ENCODE measurements at places on chromosomes 2 and 18. TPM values are rescaled to one million over a fixed set of nuclear protein-coding genes. Genes with fewer than 3 reads are reported as not detected.

Gene NT5DC4
- total RNA-seq = not detected

Gene ANKRD30BL
- 0.55 TPM for total RNA-seq

Gene DNAH6
- total RNA-seq = 0.67 TPM

Gene AQP12B
- total RNA-seq = not detected

Gene CDH19
- total RNA-seq = 6.0 TPM

Gene CCDC68
- total RNA-seq = 9.8 TPM

Gene SIX3
- not detected for total RNA-seq

Gene GCG
- total RNA-seq = not detected

Gene CNPPD1
- total RNA-seq = 32.6 TPM

Gene CFAP53
- 0.78 TPM for total RNA-seq

Gene PLB1
- total RNA-seq = 4.8 TPM

Gene CCL20
- total RNA-seq = not detected

Gene ERICH2
- 0.72 TPM for total RNA-seq

Gene FBXO41
- total RNA-seq = 5.1 TPM

GRCh38 chr18:39969803-39970494 lies 1985.1 kb upstream of the PIK3C3 start:
- H3K36me3 ChIP-seq = no peaks in the 10 kb centered on the region
- DNase-seq = no peak
- no peak overlapping the region for H3K4me3 ChIP-seq
- H3K27ac ChIP-seq = no peak overlapping the region

- H3K27me3 ChIP-seq = no peaks in the 10 kb centered on the region
- H3K27ac ChIP-seq = no peak overlapping the region
- DNase-seq = no peak
- H3K4me3 ChIP-seq = no peak overlapping the region
Measured at GRCh38 chr2:157747695-157748370, 119.2 kb upstream of the ACVR1C start.

- no peak overlapping the region for H3K4me3 ChIP-seq
- H3K27me3 ChIP-seq = no peaks in the 10 kb centered on the region
- DNase-seq = no peak
Measured at GRCh38 chr18:75854174-75854573, 426.7 kb upstream of the SMIM21 start.

GRCh38 chr2:216770717-216771116 lies 75.4 kb upstream of the IGFBP5 start:
- H3K4me3 ChIP-seq = no peak overlapping the region
- H3K27me3 ChIP-seq = no peaks in the 10 kb centered on the region
- peaks cover 17% of the 10 kb centered on the region for H3K4me1 ChIP-seq
- H3K36me3 ChIP-seq = no peaks in the 10 kb centered on the region
- no peak overlapping the region for H3K27ac ChIP-seq

- H3K27ac ChIP-seq = no peak overlapping the region
- no peaks in the 10 kb centered on the region for H3K4me1 ChIP-seq
- no peak for DNase-seq
- H3K36me3 ChIP-seq = no peaks in the 10 kb centered on the region
Measured at GRCh38 chr2:143402451-143402850, 273.2 kb downstream of the ARHGAP15 start.

DNA sequence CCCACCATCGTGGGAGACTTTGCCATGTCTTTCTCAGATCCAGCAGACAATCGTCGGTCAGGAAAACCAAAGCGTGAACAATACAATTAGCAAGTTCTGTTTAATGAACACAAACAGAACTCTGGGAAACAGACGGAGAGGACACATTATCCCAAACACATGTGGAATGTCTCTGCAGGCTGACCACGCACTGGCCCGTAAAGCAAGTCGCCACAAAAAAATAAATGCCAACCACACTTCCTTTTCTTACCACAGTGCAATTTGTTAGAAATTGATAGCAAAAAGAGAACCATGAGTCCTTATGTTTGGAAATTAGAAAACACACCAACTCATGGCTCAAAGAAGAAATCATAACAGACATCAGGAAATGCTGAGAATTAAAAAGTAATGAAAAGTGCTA lies 210.9 kb downstream of the TWIST2 start:
- no peak overlapping the region for H3K27ac ChIP-seq
- peaks cover 27% of the 10 kb centered on the region for H3K4me1 ChIP-seq
- H3K36me3 ChIP-seq = no peaks in the 10 kb centered on the region
- DNase-seq = no peak
- H3K4me3 ChIP-seq = no peak overlapping the region

DNA sequence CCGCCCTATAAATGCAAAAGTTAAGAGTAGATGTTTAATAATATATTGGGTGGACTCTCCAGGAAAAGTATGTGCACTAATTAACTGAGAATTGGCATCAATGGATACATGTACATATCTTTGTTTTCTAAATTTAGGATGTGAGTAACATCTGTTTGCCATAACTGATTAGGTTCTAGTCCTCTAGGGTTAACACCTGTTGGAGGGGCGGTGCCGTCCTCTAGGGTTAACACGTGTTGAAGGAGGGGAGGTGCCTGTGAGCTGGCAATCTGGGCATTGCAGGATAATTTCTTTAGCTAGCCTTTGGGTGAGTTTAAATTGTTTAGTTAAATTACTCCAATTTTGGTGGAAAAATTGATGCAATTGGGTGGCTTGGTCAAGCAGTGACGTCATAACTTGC lies 30.9 kb downstream of the HTR2B start:
- H3K4me1 ChIP-seq = no peaks in the 10 kb centered on the region
- no peaks in the 10 kb centered on the region for H3K27me3 ChIP-seq
- H3K4me3 ChIP-seq = no peak overlapping the region

DNA sequence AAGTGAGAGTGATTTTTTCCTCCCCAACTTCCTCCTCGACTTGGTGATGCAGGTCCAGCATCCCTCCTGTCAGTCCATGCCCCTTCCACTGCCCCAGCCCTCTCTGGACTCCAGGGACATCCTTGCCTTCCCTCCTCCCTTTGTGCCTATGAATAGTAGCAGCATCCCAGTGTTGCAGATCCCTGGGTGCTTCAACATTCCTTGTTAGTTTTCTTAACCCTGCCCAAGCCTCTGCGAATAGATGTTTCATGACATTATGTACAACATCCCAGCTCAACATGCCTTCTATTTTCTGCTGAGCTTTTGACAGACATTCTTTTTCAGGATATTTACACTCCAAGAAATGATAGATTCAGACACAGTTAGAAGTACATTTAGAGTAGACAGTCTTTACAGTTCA lies 35.3 kb upstream of the CCDC150 start:
- H3K4me3 ChIP-seq = no peak overlapping the region
- no peak overlapping the region for H3K27ac ChIP-seq
- H3K36me3 ChIP-seq = no peaks in the 10 kb centered on the region
- no peaks in the 10 kb centered on the region for H3K4me1 ChIP-seq

DNA sequence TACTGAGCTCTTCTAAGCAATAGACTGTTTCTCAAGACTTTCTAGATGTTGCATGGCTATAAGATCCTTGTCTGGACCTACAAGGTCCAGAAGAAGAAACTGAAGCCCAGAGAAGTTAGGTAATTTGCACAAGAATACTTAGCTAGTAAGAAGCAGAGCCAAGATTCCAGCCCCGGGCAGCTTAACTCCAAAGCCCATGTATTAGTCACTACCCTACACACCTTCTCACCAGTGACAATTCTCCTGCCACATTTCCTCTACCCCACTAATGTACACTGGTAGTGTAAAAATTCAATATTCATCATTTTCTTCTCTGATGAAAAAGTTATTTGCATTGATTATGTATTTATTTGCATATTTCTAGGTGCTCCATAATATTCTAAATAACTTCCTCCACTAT lies 95.5 kb upstream of the CREB1 start:
- no peaks in the 10 kb centered on the region for H3K36me3 ChIP-seq
- DNase-seq = no peak
- no peaks in the 10 kb centered on the region for H3K4me1 ChIP-seq
- no peak overlapping the region for H3K27ac ChIP-seq
- no peak overlapping the region for H3K4me3 ChIP-seq

- no peaks in the 10 kb centered on the region for H3K36me3 ChIP-seq
- peaks cover 3% of the 10 kb centered on the region for H3K27me3 ChIP-seq
- no peak for DNase-seq
- no peak overlapping the region for H3K4me3 ChIP-seq
Measured at GRCh38 chr2:230922951-230923717, 1.9 kb downstream of the GPR55 start.

DNA sequence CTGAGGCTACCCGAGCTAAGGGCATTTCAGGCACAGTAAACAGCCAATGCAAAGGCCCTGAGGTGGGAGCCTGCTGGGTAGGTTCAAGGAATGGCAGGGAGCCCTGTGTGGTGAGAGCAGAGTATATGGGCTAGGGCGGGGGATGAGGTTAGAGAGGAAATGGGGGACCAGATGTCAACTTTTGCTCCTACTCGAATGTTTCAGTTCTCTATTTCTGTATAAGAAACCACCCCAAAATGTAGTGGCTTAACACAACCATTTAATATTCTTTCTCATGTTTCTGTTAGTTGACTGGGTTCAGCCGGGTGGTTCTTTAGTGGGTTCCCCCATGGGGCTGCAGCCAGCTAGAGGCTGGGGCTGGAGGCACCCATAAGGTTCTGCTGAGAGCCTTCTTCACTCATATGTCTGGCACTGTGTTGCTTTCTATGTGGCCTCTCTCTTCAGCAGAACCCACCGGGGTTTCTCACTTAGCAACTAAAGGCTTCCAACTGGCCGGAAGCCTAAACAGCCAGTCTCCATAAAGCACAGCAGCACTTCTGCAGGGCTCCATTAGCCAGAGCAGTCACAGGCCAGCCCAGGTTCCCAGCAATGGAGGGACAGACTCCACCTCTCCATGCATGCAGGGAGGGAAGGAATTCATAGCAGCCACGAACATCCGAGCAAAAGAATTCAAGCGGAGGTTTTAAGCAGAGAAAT lies 5.6 kb upstream of the ATOH8 start:
- no peak overlapping the region for H3K4me3 ChIP-seq
- H3K36me3 ChIP-seq = no peaks in the 10 kb centered on the region
- no peak overlapping the region for H3K27ac ChIP-seq
- H3K27me3 ChIP-seq = no peaks in the 10 kb centered on the region

- H3K36me3 ChIP-seq = no peaks in the 10 kb centered on the region
- no peak overlapping the region for H3K4me3 ChIP-seq
- no peaks in the 10 kb centered on the region for H3K4me1 ChIP-seq
- H3K27ac ChIP-seq = no peak overlapping the region
Measured at GRCh38 chr2:44126106-44126797, 42.4 kb upstream of the PPM1B start.

DNA sequence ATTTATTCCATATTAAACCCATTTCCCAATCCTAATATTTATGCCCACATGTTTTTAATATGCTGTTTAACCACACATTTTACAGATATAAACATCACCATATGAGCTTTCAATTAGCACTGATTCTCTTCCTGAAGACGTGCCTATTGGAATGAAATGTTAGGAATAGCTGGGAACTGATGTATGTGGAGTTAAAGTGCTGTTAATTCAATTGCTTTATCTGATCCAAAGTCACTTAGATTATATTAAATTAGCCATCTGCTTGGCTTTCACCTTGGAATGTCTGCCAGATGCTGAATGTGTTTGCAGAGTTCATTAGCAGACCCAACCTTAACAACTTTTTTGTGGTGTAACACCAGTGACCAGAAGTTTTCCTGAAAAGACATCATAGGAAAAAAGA lies 942.9 kb upstream of the KLHL29 start:
- no peak overlapping the region for H3K27ac ChIP-seq
- no peaks in the 10 kb centered on the region for H3K4me1 ChIP-seq
- H3K27me3 ChIP-seq = no peaks in the 10 kb centered on the region
- no peak overlapping the region for H3K4me3 ChIP-seq

DNA sequence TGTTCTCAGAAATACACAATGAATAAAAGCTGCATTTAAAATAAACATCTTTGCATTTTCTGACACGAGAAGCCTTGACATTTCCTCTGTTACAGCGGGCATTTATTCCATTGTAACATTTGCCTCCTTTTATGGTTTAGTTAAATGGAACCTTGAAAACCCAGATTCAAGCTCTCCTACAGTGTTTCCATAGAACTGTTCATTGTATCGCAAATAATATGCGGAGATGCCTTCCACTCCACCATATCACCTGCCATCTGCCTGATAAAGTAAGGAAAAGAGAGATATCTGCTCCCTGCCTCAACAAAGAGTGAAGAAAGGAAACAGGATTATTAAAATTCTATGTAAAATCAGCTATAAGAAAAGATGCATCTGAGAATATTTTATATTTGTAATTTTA lies 69.8 kb downstream of the CDH19 start:
- no peaks in the 10 kb centered on the region for H3K36me3 ChIP-seq
- H3K27me3 ChIP-seq = no peaks in the 10 kb centered on the region
- no peak overlapping the region for H3K27ac ChIP-seq
- no peak overlapping the region for H3K4me3 ChIP-seq
- DNase-seq = no peak
- no peaks in the 10 kb centered on the region for H3K4me1 ChIP-seq

DNA sequence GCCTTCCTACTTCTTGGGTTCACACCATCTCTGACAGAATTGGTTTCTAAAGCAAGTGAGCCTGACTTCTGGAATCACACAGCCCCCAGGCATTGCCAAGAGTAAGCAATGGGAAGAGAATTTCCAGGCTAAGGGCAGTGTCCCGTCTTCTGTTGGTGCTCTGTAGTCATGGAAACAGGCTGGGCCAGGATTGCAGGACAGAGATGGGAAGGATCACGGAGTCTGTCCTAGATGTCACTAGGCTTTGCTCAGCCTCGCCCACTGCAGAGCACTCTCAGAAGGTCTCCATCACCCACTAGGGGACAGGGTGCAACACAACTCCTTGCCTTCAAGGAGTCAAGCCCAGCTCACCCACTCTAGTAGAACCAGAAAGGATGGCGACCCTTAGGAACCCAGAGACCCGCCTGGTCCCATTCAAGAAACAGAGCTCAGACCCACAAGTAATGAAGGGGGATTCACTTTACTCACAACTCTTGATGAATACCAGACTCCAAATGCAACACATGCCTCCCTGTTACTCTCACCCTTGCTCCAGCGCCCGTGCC lies 48.6 kb upstream of the TEX51 start:
- H3K27me3 ChIP-seq = no peaks in the 10 kb centered on the region
- no peaks in the 10 kb centered on the region for H3K4me1 ChIP-seq
- DNase-seq = no peak
- H3K27ac ChIP-seq = no peak overlapping the region
- no peak overlapping the region for H3K4me3 ChIP-seq
- H3K36me3 ChIP-seq = no peaks in the 10 kb centered on the region

- no peak overlapping the region for H3K27ac ChIP-seq
- H3K4me1 ChIP-seq = no peaks in the 10 kb centered on the region
- no peak overlapping the region for H3K4me3 ChIP-seq
Measured at GRCh38 chr2:196546151-196546919, 93.2 kb upstream of the CCDC150 start.

GRCh38 chr2:109378682-109379081 lies 235.1 kb downstream of the SEPTIN10 start:
- H3K4me1 ChIP-seq = peaks cover 12% of the 10 kb centered on the region
- H3K27ac ChIP-seq = no peak overlapping the region
- H3K36me3 ChIP-seq = no peaks in the 10 kb centered on the region
- H3K27me3 ChIP-seq = no peaks in the 10 kb centered on the region
- H3K4me3 ChIP-seq = no peak overlapping the region

DNA sequence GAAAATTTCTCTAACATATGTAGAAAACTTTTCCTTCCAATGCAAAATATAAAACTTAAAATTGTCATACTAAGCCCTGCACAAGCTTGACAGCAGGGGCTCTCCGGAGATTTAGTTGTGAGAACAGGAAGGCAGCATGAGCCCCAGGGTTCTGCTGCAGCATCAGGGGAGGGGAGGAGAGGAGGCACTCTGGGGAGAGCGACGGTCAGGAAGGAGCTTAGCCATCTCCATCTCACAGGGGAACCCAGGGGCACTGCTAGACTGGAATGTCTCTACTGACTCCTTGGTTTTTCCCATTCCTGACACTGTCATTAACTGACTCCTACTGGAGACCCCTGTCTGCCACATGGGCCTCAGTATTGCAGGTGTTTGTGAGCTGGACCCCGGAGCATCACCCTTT lies 123.6 kb downstream of the GPR39 start:
- DNase-seq = no peak
- no peak overlapping the region for H3K4me3 ChIP-seq
- H3K27ac ChIP-seq = no peak overlapping the region

Measured in adrenal gland (tissue), 19 donors.